ENCODE measurements at places on chromosomes 3 and 15.

GRCh38 chr15:85624291-85624801 is 170.4 kb downstream of the KLHL25 start:
- no peak for DNase-seq

DNA sequence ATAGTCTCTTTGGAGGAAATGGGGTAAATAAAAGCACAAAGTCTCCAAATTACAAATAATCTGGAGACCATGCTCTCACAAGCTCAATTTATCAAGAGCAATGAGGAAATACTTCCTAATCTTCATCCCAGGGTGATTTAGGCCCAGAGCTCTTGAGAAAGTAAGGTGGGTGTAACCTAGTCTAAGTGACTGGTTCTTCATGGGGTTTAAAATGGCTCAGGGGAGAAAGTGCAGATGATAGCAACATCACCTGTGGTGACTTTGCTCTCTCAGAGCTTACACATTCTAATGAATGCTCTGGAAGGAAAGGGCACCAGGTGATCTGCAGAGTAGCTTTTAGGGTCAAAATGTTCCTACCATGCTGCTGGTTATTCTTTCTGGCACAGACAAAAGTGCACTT is 118.4 kb upstream of the TP63 start:
- DNase-seq, result no peak

DNA sequence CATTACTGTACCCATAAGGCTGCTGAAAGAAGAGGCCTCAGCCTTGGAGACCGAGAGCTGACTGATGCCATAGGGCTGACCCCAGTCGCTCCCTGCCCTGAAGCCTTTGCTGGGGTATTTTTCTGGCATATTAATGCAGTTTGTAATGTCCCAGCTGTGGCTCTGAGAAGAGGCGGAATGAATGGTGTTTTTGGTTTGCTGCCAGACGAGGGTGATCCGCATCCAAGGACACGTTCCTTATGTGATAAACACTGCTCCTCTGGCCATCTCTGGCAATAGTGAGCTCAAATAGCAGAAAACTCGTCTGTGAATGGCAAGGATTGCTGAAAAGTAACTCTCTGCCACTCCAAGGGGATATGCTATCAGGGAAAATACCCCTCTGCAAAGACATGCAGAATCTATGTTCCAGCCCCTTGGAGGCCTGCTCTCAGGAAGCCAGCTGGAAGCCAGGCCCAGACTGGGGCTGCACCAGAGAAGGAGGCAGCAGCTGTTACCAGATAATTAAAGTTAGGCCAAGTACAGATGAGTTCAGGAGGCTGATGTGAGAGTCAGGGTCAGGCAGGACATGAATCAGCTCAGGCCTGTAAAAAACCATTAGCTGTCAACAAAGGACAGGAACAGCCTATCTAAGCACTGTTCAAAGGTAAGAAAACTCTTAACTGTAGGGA is 28.9 kb upstream of the KLHL6 start:
- no peak for DNase-seq

- no peak for DNase-seq
Measured at GRCh38 chr3:114958930-114959329, 188.2 kb downstream of the ZBTB20 start.

DNA sequence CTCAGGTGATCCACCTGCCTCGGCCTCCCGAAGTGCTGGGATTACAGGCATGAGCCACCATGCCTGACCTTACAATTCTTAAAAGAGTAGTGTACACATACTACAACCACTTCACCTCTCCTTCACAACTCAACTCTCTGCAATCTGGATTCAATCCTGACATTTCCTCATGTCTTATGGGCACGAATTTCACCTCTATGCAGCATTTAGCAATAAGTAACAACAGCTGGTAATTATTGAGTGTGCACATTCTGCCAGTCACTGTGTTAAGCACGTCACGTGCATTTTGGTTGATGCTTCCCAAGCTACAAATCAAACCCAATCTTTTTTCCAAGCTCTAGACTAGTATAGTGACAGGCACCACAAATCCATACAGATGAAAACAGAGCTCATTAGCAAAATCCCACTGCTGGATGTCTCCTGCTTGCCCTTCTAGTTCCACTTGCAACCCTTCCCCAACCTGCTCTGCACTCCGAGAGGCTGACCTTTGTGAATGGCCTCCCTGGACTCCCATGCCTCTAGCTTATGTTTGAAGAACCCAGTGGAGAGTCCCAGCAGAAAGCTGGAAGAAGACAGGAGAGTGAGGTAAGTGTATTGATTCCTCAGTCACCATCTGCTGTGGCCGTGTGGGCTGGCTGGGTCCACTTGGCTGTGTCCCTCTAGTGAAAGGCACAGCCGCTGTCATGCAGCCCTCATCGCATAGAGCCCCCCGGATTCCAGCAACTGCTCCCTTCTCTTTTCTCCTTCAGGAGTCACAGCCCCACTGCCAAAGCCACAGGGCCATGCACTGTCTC is 176.5 kb downstream of the MEX3B start:
- DNase-seq, result no peak

GRCh38 chr3:132225664-132226063 is 91.5 kb upstream of the ACP3 start:
- no peak for DNase-seq

DNA sequence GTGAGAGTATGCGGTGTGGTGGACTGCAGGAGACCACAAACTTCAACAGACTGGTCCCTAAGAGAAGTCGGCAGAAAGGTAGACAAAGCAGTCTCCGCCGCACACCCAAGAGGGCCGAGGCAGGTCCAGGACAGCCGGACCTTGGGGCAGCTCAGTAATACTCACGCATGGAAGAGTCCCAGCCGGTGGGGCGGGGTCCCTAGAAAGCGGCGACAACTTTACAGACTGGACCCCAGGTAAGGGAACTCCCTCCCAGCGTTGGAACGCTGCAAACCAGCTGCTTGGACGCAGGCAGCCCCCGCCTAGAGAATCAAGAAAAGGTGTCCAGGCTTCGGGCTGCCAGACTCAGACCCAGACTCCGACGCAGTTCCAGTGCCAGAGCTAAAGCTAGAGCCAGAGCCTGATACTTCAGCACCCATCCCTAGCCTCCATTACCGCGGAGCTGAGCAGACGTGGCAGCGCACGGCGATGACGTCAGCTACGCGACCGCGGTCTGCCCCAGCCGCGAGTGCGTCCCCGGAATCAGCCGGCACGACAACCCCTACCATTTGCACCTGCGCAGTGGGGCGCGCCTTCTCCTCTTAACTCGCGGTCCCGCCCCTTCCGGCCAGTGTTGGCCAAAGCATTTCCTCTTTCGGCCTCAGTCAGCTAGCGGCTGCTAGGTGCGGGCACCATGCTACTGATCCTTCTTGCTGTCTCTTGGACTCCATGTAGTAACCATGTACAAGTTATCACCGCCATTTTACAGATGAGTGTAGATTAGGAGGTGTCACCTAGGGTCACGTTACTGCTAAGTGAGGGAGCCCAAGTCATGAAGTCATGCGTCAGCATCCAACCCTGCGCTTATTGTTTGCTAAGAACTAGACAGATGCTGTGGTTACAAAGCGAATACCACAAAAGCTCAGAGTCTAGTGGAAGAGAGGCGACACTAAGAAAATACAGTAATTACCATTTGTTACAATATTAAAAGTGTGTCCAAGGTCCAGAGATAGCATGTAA is at the start of gene TMEM39A:
Gene TMEM39A (minus strand): TSS at position 445 of the 999 bp plus-strand sequence. CDS start 1,541 bp downstream, outside the sequence.
- peak; percentile 99 for DNase-seq

Measured in naive thymus-derived CD8-positive, alpha-beta T cell (primary cell).